ENCODE measurements at places on chromosomes 5 and 9.
A peak's percentile ranks its signal among the peaks of the same experiment; 100 is the strongest.

DNA sequence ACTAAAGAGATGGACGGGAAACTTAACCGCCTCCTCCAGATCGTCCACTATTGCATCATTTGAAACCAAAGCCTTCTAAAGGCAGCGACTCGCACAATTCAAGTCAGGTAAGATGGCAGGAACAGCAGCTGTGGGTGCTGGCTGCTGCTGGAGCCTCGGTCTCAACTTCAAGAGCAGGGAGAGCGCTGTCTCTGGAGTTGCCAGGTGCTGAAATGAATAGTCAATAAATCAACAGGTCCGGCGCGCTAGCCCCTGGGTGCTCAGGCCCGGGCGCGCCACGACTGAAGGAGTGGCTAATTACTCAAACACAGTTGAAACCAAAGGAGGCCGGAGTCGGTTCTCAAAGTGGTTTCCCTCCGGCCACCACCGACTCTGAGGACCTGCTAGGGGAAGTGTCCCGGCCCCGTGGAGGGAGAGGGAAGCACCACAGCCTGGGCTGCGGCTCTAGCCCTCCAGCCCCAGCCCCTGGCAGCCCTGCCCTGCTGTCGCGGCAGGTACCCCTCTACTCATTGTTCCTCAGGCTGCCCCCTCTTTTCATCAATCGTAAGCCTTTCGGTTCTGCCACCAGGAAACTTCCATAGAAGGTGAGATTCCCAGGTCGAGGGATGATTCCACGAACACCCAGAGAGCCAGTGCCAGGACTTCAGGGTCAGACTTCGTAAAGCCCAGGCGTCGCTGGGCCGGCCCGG, 804 bp downstream of the TTC39B start:
- H3K4me1 ChIP-seq = peaks cover 27% of the 10 kb centered on the region
- peak; percentile 61 for DNase-seq
- H3K36me3 ChIP-seq = peaks cover 14% of the 10 kb centered on the region
- peaks cover 2% of the 10 kb centered on the region for H3K27me3 ChIP-seq
- H3K27ac ChIP-seq = peak overlapping the region; percentile 85
- peak overlapping the region; percentile 98 for H3K4me3 ChIP-seq

- no peak overlapping the region for H3K4me3 ChIP-seq
- no peaks in the 10 kb centered on the region for H3K4me1 ChIP-seq
- no peaks in the 10 kb centered on the region for H3K36me3 ChIP-seq
- no peak for DNase-seq
- no peak overlapping the region for H3K27ac ChIP-seq
These were observed 1240.7 kb upstream of the WWC1 start for GRCh38 chr5:167050568-167051401.

- no peak overlapping the region for H3K27ac ChIP-seq
- H3K36me3 ChIP-seq = peaks cover under 1% of the 10 kb centered on the region
- H3K27me3 ChIP-seq = peaks cover 13% of the 10 kb centered on the region
- H3K4me1 ChIP-seq = peaks cover 36% of the 10 kb centered on the region
- DNase-seq = peak; percentile 72
These were observed 4.9 kb upstream of the ROR2 start for GRCh38 chr9:91954841-91955471.

DNA sequence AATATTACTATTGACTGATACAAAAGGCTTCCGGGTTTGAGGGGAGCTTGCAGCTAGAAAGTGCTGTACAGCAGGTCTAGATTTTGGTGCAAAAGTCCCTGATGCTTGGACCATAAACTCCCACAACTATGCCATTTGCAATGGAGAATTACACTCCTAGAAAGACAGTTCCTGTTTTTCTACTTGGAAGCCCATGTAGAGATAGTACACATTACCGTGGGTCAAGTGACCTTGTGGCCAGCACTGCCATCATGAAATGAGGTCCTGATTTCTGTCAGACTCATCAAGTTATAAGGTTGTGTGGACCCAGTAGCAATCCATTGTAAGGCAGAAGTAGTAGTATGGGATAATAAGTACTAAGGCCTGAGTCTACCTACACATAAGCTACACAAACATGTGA, 42.8 kb upstream of the TNFSF8 start:
- no peaks in the 10 kb centered on the region for H3K36me3 ChIP-seq
- peaks cover 11% of the 10 kb centered on the region for H3K27me3 ChIP-seq
- H3K4me3 ChIP-seq = no peak overlapping the region
- no peak for DNase-seq
- no peaks in the 10 kb centered on the region for H3K4me1 ChIP-seq

GRCh38 chr9:93043122-93043521, 15.4 kb upstream of the SUSD3 start:
- peaks cover 23% of the 10 kb centered on the region for H3K4me1 ChIP-seq
- DNase-seq = no peak
- H3K36me3 ChIP-seq = no peaks in the 10 kb centered on the region
- H3K4me3 ChIP-seq = no peak overlapping the region
- peaks cover 9% of the 10 kb centered on the region for H3K27me3 ChIP-seq

- H3K27ac ChIP-seq = no peak overlapping the region
- H3K36me3 ChIP-seq = peaks cover 57% of the 10 kb centered on the region
- no peaks in the 10 kb centered on the region for H3K27me3 ChIP-seq
- H3K4me3 ChIP-seq = no peak overlapping the region
- DNase-seq = no peak
These were observed 36.7 kb upstream of the F2R start for GRCh38 chr5:76679231-76679630.

- peak overlapping the region; percentile 42 for H3K27ac ChIP-seq
- no peaks in the 10 kb centered on the region for H3K27me3 ChIP-seq
- peaks cover 6% of the 10 kb centered on the region for H3K36me3 ChIP-seq
- DNase-seq = no peak
These were observed 56.7 kb downstream of the DAPK1 start for GRCh38 chr9:87554171-87554910.

- H3K27ac ChIP-seq = no peak overlapping the region
- no peak for DNase-seq
- H3K4me3 ChIP-seq = no peak overlapping the region
- peaks cover 3% of the 10 kb centered on the region for H3K27me3 ChIP-seq
- H3K4me1 ChIP-seq = peaks cover 27% of the 10 kb centered on the region
These were observed 172.4 kb downstream of the SEMA6A start for GRCh38 chr5:116402235-116402634.

DNA sequence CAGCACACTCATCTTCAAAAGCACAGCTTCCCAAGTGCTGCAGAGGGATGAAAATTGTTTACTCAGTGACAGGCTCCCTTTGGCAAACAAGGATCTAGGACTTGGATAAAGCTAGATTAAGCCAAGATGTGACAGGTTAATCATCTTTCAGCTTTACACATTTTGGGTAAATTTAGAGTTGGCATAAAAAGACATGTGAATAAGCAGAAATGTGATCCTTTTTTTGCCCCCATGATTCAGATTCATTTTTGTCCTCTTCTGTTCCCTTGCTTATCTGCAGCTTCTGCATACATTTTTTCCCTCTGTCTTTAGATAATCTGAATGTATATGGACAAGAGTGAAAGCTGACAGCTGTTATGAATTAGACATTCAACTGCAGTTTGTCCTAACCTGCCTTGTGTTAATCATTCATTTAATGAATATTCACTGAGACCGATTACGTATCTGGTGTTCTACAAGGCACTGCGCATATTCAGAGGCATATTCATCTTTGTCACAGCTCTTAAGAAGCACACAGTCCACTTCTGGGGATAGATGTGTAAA, 19.6 kb downstream of the ADAMTSL1 start:
- H3K27ac ChIP-seq = no peak overlapping the region
- DNase-seq = no peak
- no peaks in the 10 kb centered on the region for H3K36me3 ChIP-seq
- H3K4me1 ChIP-seq = peaks cover 8% of the 10 kb centered on the region
- no peak overlapping the region for H3K4me3 ChIP-seq

GRCh38 chr5:18507114-18507513, 872.9 kb downstream of the TAF11L14 start:
- no peak for DNase-seq
- H3K27me3 ChIP-seq = no peaks in the 10 kb centered on the region
- no peaks in the 10 kb centered on the region for H3K4me1 ChIP-seq
- H3K36me3 ChIP-seq = no peaks in the 10 kb centered on the region

- H3K4me3 ChIP-seq = no peak overlapping the region
- H3K27me3 ChIP-seq = peaks cover 5% of the 10 kb centered on the region
- DNase-seq = no peak
- peaks cover 39% of the 10 kb centered on the region for H3K36me3 ChIP-seq
- peaks cover 14% of the 10 kb centered on the region for H3K4me1 ChIP-seq
These were observed 7.3 kb downstream of the CEP72 start for GRCh38 chr5:619444-619843.

GRCh38 chr9:113499876-113500497, 36.5 kb downstream of the RGS3 start:
- no peak for DNase-seq
- peaks cover 25% of the 10 kb centered on the region for H3K27me3 ChIP-seq
- no peak overlapping the region for H3K27ac ChIP-seq
- H3K36me3 ChIP-seq = no peaks in the 10 kb centered on the region
- peaks cover 43% of the 10 kb centered on the region for H3K4me1 ChIP-seq

DNA sequence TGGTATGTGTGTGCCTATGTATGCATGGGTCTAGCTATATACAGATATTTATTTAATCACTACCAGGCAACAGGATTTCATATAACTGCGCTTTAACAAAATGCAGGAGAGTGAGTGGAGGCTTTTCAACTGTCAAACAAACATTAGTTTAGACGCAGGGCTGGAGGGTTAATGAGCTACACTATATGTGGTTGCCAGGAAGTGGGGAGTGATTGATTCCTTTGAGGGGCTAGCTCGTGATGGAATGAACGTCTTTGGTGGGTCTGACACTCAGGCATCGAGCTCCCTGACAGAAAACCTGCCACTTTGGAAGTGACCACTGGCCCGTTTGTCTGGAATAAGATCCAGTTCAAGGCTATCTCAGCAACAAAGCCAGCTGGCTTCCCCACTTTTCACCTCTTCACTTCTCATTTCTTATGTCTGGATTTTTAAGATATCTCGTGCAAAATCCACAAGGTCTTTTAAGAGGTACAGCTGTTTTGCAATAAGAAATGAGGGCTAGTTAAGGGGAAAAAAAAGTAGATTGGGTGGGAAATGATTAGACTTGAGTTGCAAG, 78.0 kb downstream of the CFAP77 start:
- H3K4me1 ChIP-seq = peaks cover 66% of the 10 kb centered on the region
- DNase-seq = no peak
- H3K27ac ChIP-seq = no peak overlapping the region
- no peak overlapping the region for H3K4me3 ChIP-seq
- H3K36me3 ChIP-seq = no peaks in the 10 kb centered on the region
- H3K27me3 ChIP-seq = peaks cover 23% of the 10 kb centered on the region

- no peak overlapping the region for H3K4me3 ChIP-seq
- H3K4me1 ChIP-seq = no peaks in the 10 kb centered on the region
- H3K27ac ChIP-seq = no peak overlapping the region
- DNase-seq = no peak
These were observed 28.6 kb upstream of the IL7R start for GRCh38 chr5:35828082-35828598.

DNA sequence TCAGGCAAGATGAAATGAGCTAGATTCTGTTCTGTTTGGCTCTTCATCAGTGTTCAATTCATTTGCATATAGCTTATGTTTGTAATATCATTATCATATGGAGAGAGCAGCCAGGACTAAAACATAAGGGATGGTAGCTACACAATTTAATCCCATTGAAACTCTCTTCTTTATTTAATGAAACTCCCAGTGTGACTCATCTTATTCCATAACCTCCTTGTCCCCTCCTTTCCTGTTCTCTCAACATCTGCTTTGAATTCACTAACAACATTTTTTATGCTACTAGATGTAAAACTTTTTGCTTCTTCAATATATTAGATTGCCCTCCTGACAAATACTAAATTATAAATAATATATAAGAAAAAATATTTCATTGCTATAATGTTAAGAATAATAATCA, 1823.4 kb downstream of the MAT2B start:
- H3K36me3 ChIP-seq = no peaks in the 10 kb centered on the region
- H3K4me3 ChIP-seq = no peak overlapping the region
- no peaks in the 10 kb centered on the region for H3K4me1 ChIP-seq
- no peaks in the 10 kb centered on the region for H3K27me3 ChIP-seq

All from nephron progenitor cell (in vitro differentiated cells).